ENCODE measurements at places on chromosomes 2 and 18.

- no peak for DNase-seq
Observed at GRCh38 chr2:53448591-53448990, 319.0 kb upstream of the CHAC2 start.

DNA sequence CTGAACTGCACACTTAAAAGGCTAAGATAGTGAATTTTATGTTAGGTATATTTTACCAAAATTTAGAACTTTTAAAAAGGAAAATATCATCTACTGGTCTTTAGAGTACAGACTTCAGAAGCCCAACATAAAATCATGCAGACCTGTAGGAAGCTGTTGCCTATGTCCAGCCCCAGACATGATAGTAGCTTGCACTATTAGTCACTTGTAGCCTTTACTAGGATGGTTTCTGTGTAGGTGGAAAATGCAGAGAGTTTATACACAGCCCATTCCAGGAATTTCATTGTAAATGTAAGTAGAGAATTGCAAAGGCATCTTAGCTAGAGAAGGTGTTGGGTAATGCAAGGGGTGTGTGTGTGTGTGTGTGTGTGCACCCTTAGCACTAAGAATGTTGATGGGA, 640.2 kb downstream of the RNF144A start:
- no peak for DNase-seq

- DNase-seq = no peak
Observed at GRCh38 chr2:151907286-151908203, 79.3 kb upstream of the ARL5A start.

GRCh38 chr18:59015531-59016152, 124.0 kb upstream of the SEC11C start:
- DNase-seq = no peak

- DNase-seq = no peak
Observed at GRCh38 chr18:50632895-50633515, 73.1 kb downstream of the MAPK4 start.

DNA sequence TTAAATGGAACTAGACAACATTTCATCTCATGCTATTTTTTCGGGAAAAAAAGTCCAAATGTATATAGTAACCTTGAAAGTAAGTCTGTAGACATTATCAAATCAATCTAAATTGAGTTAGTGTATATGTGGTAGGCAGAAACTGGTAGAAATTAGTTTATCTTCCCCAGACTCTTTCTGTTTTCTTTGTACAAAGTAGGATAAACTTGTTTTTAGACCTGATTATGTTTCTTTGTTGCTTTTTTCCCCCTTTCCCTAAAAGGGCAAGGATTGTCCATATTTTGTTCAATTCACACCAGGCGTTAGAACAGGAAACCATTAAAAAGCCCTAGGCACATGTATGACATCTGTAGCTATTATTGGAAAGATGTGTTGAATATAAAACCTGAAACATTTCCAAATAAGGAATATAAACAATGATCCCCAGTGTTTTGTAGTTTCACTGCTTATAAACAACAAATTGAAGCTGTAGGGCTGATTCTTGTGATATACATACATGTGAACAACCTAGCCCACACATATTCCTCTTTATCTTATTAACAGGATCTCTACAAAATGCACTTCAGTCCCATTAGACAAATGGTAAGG, 528.3 kb downstream of the PARD3B start:
- DNase-seq = no peak

GRCh38 chr2:98458207-98458606, 13.5 kb downstream of the INPP4A start:
- DNase-seq = no peak

DNA sequence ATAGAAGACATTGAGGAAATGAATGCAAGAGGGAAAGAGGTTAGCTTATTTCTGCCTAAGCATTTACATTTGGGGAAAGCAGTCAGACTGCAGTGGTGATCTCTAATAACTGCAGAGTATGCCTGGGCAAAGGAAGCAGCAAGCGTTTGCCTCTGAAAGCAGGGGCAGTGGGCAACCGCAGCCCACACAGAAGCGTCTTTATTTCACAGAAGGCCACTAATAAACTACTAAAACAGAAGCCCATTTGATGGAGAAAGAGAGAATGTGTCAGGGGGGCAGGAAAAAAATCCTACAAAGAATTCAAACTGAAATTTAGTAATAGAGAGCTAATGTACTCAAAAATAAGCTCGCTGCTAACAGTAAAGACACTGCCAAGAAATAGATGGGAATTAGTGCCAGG, 53.1 kb downstream of the LRRTM4 start:
- DNase-seq = no peak

GRCh38 chr2:65465857-65466256, 33.5 kb upstream of the SPRED2 start:
- no peak for DNase-seq

GRCh38 chr18:80192653-80193385, 54.5 kb downstream of the PARD6G start:
- DNase-seq = no peak

DNA sequence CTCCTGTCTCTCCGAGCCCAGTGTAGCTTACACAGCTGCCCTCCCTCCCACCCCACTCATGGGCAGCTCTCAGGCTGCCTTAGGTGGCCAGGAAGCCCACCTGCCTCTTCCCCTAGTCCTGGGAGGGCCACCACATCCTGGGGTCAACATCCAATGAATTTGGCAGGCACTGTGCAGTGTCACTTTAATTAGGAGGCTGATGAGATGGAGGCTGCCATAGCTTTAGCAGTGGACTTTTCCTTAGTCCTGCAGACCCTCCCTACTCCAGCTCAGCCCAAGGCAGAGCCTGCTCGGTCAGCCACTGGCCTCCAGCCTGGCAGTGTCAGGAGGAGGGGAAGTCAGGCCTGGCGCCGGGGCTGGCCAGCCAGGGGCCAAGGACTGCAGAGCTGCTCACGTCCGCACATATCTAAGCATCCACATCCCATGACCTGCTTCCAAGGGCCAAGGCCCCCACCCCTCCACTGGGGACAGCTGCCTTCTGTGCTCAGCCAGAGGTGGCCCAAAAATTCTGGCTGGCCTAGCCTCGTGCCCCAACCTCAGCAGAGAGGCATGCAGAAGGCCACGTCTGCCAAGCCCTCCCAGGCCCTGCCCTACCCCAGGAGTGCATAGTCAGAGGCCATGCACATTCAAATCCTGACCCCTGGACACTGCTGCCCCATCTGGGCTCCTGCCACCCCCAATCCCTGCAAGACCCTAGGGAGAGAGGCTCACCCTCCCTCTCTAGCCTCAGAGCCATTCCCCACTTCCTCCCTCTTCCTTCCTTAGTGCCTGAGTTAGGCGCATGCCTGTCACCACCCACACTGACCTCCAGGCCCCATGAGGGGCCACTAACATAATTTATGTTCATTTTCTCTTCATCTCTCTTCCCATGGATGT, 33.1 kb downstream of the ADRA2B start:
- DNase-seq = no peak

DNA sequence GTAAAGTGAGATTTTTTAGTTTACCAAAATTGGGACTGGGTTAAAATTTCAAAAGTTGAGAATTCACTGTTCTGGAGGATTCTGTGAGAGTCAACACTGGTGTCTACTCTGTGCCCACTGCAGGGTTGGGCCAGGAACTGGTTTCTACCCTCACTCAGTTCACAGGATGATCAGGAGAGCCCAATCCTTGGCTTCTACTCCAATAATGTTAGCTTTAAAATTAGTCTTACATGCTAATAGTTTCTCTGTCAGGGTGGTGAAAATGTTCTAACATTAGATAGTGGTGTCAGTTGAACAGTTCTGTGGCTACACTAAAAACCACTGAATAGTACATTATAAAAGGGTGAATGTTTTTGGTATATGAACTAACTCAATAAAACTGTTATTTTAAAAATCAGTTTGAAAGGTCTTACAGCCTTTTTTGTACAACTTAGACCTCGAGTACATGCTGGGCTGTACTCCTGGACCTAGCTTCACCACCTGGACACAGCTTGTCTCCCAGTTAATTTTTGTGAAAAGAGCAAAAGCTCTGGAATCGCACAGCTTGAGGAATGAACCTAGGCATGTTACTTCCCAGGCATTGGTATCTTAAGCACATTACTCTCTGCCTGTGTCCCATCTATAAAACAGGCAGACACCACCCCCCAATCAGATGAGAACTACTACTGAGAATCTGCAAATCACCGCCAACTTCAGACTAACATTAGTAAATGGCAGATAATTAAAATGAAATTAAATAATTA, 44.4 kb downstream of the ACVR1 start:
- DNase-seq = no peak

- no peak for DNase-seq
Observed at GRCh38 chr2:149877913-149878312, 290.3 kb upstream of the MMADHC start.

DNA sequence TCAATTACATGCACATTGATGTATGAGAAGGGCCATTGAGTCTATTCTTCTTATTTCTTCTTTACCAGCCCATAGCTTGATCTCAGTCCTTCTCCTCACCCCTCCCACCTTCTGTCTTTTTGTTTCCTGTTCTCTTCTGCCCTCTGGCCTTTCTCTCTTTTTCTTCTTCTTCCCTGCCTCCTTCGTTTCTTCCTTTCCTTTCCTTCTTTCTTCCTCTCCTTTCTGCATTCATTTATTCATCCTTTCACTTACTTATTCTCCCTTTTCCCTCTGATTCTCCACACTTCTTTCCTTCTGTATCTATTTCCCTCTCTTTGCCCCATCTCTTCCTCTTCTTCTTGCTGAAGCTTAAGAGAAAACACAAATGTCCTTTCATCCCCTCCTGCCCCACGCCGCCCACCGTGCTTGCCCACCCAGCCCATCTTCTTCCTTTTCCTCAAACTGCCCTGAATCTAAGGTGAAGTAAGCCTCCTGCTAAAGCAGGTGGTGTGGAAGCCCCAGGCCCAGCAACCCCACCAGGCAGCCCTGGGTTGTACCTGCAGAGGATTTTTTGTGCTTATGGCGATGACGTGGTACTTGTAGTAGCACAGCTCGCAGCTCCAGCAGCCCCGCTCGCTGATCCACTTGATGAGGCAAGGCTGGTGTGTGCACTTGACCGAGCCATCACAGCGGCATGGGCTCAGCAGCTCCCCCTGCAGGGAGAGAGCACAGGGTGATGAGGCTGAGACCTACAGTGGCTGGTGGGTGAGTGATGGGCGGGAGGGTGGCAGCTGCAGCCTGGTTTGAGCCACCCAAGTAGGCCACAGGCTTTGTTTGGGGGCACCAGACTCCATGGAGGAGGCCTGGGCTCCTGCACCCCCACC, 89.0 kb downstream of the MARCHF4 start:
- peak; percentile 46 for DNase-seq

- no peak for DNase-seq
Observed at GRCh38 chr18:9927392-9928063, 13.7 kb downstream of the VAPA start.

DNA sequence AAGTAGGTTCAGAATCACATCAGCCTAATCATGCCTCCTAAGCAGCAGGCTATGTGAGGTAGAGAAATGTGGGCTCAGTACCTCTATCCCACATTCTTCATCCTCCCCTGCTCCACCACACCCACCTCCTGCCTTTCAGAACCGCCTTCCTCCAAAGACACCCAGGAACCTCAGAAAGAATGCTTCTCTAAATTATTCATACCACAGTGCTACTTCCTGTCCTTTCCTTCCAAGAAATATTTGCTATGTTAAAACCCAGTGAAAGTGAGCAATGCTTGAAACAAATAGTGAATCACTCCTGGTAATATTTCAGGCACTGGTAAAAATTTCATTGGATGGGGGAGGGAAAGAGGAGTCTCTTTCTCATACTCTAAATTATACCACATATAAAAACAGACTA, 24.0 kb upstream of the CREB1 start:
- DNase-seq = no peak

GRCh38 chr2:37472959-37473358, 128.5 kb downstream of the QPCT start:
- no peak for DNase-seq

- DNase-seq = no peak
Observed at GRCh38 chr2:153871231-153872221, at the start of gene GALNT13. GALNT13 (plus strand) TSS chr2:153871922.

DNA sequence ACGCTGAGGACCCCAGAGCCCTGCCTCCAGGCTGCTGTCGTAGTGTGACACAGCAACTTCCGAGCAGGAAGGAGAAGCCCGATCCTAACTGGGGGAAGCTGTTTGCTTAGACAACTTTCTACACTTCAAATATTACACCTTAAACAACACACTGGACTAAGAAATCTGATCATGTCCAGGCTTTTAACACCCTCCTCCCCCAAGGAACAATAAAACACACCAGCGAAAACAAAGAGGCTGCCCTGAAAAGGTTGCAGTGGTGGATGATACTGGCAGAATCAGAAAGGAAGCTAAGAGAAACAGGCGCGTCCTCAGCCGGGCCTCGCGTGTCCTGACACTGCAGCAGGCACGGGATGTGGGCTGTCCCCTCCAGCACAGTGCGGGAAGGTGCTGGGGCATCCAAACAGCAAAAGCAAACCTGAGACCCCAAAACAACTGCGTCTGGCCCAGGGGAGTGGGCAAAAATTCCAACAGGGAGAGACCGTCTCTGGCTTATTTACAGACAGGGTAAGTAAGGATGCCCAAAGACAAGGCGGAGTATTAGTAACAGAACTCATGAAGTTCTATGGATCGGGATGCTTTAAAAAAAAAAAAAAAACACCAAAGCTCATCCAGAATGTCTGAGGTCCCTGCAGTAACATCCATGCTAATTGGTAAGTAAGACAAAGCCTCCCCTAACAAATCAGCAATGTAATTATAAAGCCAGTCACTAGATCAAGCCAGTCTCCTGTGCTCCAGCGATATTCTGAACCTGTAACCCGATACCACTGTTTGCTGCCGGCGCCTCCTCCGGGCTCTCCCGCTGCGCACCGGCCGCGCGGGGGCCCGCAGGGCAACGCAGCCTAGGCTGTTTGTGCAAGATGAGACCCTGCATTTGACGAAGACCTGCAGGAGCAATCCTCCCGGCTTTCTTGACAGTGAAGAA, 9.0 kb downstream of the SERTAD2 start:
- peak; percentile 91 for DNase-seq

DNA sequence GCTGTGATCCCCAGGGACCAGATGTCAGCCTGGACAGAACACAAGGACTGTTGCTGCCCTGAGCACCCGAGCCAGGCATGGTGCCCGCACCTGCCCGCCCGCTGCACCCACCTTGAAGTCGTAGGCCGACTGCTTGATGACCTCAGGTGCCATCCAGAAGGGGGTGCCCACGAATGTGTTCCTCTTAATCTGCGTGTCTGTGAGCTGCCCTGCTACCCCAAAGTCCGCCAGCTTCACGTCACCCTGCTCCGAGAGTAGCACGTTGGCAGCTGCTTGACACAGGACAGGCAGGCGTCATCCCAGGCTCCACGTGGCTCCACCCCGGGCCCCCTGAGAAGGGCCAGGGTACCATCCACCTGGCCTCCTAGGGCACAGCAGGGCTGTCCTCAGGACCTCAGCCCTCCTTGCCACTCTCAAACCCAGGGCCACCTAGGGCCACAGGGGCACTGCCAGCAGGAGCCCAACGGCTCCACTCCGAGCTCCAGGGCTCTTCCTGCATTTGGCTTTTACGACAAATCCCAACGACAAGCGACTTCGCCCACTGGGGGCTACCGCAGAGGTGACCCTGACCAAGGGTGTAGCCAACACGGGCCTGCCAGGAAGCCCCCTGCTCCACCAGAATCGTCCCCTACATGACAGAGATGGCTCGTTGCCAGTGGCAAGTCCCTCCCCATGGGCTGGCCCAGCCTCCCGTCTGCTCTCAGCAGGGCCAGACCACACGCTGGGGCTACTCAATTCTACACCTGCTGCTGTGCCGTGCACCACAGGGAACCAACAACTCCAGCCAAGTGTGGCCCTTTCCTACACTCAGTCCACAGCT, 9.0 kb downstream of the STK25 start:
- DNase-seq = no peak

Data from erythroblast (primary cell).